Cerebellum (tissue), 4 donors: ENCODE measurements at places on chromosomes 13 and 19. TPM values are rescaled to one million over a fixed set of nuclear protein-coding genes. Genes with fewer than 3 reads are reported as not detected.

DNA sequence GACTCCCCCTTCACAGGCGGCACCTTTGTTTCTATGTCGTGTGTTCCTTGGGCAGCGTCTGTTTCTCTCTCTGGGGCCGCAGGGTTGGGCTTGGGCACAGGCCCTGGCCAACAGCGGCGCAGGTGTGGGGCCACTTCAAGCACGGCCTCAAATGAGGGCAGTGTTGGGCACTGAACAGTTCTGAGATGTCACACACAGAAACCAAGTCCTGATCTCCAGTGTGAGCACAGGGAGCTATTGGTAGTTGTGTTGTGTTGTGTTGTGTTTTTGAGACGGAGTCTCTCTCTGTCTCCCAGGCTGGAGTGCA lies 42.7 kb downstream of the GATAD2A start:
- DNase-seq = no peak

The ZNF675 gene
- total RNA-seq = 36.5 TPM

DNA sequence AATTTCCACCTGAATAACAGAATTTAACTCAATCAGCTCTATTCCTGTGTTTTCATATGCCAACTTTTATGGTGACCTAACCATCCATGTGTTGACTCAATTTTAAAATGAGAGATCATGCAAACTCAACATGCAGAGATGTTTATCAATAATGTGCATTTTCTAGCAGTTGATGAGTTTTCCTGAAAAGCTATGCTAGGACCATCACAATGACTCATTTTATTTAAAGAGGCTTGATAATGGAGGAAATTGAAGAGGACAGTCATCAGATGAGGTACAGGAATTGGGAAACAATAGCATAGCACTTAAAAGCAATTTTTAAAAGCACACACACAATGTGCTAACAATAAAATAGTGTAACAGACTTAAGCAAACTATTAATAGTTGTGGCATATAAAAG lies 127.1 kb downstream of the VWA8 start:
- no peak for DNase-seq

DNA sequence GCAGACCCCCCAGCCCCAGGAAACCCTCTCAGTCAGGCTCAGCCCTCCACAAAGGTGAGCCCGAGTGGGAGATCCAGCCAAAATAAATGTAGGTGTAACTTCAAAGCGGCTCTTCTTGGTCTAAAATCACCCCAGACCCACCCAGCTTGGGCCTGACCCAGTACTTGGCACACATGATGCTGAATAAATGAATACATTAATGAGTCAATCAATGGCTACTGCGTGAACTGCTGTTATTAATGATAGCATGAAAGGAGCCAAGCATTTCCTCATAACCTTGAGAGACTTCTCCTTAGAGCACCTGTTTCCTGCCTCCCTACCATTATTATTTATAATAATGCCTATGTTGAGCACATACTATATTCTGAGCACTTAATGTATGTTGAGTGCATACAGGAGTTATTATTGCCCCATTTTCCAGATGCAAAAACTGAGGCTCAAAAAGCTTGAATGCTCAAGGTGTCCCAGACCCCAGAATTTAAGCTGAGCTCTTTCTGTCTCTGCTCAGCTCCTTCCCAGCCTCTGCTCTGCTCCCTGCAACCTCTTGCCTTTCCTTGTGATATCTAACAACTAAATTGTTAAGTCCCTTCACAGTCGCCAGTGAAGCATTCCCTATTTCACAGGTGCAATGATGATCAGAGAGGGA lies 4.3 kb downstream of the NOTCH3 start:
- DNase-seq = no peak

DNA sequence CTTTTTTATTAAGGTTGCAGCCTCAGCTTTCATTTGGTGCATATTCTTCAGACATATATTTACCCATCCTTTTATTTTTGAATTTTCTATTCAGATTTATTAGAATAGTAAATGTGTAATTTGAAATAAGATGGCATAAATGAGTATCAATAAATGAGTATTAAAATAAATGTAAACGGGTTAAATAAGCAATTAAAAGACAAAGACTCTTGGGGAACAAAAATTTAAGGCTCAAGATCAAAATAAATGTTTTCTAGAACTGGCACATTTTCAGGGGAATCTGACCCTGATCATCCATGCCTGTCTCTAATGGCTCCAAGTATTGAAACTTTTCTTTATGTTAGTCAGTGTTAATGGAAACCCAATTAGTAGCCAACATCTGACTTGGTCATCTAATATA lies 3.0 kb downstream of the OR10H3 start:
- no peak for DNase-seq
